ENCODE measurements at places on chromosomes 7 and 10.

- no peak for DNase-seq
These were observed 258.0 kb upstream of the HABP2 start for GRCh38 chr10:113294868-113295267.

DNA sequence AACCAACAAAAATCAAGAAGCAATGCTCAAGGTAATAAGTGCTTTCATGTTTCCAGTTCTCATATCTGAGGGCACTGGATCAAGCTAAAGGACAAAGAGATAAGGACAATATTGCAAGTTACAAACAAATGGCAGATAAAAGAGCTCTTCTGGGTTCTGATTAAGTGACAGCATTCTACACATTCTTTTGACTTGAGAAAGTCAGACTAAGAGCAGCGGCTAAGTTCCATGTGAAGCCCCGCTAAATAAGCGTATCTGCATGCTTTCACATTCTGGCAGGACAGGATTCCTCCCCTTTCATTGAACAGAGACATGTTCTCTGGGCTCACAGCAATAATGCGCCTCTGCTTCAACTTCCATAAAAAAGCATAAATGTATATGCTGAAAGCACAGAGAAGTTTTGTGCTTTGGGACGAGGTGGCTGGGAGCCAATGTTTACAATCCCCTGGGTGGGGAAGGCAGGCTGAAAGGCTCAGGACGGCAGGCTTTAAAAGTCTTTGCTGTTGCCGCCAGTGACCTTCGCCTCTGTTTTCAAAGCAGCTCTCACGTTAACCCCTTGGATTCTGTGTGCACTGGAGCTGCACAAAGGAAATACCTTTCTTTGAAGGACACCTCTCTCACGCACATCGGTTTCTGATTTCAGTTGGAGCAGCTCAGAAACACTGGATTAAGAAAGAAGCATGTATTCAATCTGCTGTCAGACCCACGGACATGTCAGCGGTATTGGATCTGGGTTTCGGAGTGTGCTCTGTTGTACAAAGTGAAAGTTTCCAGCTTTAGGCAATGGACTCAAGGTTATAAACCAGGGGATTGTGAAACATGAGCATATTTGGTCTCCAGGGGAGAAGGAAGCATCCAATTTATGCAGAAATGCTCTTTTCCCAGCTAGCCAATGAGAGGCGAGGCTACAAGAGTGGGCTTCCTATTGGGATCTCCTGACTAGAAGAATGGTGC is 105.4 kb upstream of the FAM133B start:
- DNase-seq, result no peak

DNA sequence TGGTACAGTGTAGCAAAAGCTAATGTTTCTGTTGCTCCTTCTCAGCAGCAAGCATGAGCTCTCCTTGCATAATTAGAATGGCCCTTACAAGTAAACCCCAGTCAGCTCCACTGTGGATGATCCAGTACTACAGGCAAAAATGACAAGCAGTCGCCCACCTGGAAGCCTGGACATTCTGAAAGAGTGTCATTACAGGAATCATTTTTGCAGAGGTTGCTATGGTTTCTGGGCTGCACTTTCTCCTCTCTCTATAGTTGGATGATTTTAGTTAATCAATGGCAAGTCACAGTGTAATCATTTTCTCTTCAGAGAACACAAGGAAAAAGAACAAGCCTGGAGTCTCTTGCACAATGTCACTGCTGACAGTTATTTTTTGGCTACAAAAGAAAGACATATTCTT is 102.9 kb upstream of the MYO3A start:
- DNase-seq, result no peak

DNA sequence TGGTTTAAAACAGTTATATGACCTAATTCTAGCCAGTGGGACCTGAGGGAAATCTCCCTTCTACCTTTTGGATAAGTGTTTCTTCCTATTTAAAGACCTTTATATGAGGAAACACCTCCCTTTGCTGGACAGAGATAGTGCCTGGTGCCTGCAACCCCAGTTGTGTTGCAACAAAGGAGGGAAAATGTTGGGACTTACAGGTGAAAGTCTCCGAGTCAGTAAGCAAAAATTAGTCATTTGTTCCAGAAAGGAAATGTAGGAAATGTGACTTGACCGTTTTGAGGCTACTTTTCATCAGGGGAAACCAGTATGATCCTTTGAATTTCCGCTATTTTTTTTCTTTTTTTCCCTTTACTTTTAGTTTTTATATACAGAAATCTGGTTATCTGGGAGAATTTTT is 165.5 kb downstream of the DKK1 start:
- DNase-seq, result no peak

- no peak for DNase-seq
These were observed 966 bp downstream of the FBH1 start for GRCh38 chr10:5891009-5891408.

GRCh38 chr7:31123726-31124125 is 71.6 kb downstream of the ADCYAP1R1 start:
- no peak for DNase-seq

GRCh38 chr7:157378390-157378789 is 41.6 kb downstream of the DNAJB6 start:
- no peak for DNase-seq

- DNase-seq, result no peak
These were observed 30.8 kb downstream of the SLC37A3 start for GRCh38 chr7:140367528-140367927.

DNA sequence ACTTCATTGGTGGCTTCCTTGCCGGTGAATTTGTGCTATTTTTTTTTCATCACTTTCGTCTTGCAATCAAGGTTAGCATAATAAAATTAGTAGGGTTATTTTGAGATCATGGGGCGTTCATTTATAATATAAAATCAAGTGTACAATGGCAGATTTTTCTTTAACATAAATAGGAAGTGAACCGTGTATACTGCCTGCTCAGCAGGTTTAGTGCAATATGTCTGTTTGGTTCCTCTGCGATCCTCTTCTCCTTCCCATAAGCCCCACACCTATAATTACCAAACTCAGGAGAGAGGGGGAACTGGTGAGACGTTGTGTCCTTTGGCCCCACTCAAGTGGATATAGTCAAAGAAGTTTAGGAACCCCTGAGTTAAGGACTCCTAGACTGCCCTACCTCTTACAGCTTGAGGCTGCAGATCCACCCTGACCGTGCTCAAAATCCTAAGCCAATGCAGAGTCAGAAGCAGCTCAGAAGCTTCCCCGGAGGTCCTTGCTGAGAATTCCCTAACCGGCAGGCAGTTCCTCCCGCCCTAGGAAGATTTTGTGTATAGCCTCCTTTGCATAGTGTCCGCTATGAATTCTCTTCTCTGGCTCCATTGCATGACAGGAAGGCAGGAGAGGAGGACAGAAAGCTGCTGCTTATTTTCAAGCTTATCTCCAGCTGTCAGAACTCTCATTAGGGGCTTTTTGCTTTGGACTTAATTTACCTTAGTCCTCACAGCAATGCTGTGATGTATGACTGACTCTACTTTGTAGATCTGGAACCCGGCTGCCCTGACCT is 41.5 kb downstream of the PYROXD2 start:
- DNase-seq, result no peak

DNA sequence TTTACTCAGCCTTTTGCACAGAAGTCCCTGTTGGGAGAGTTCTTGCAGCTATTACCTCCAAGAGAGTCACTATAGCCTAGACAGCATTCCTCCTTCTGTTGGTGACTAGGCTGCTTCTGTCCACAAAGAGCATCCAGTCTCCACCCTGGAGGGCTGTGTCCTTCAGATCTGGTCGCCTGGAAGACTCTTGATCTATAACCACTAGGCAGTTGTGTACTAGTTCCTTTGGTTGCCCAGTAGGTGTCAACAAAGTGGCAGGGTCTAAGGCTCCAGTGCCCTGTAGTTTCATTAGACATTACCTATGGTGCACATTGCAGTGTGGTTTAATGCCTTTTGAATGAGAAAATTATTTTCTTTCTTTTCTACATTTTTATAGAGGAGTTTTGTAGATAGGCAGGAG is 11.3 kb upstream of the AKR1C2 start:
- DNase-seq, result no peak

DNA sequence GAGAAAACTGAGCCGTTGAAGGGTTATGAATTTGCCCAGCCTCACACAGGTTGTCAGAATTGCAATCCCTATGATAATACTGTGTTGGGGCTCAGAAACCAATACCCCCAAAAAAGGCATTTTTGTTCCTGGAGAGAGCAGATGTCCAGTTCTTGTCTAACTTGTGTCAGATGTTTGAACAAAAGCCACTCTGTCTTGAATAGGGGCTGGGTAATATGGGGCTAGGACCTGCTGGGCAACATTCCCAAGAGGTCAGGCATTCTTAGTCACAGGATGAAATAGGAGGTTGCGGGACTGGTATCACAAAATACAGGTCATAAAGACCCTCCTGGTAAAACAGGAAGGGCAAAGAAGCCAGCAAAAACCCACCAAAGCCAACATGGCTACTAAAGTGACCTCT is 482.1 kb downstream of the IPMK start:
- no peak for DNase-seq

- DNase-seq, result no peak
These were observed 68.3 kb downstream of the SNX13 start for GRCh38 chr7:17871815-17872533.

DNA sequence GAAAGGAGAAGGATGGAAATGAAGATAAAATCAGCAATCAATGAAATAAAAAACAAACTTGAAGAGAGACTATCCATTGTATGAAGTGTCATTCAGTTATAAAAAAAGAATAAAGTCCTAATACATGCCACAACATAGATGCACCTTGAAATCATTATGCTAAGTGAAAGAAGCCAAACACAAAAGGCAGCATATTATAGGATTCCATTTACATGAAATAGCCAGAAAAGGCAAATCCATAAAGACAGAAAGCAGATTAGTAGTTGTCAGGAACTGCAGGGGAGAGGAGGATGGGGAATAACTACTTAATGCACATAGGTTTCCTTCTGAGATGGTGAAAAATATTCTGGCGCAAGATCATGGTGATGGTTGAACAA is 6.6 kb upstream of the PON1 start:
- no peak for DNase-seq

DNA sequence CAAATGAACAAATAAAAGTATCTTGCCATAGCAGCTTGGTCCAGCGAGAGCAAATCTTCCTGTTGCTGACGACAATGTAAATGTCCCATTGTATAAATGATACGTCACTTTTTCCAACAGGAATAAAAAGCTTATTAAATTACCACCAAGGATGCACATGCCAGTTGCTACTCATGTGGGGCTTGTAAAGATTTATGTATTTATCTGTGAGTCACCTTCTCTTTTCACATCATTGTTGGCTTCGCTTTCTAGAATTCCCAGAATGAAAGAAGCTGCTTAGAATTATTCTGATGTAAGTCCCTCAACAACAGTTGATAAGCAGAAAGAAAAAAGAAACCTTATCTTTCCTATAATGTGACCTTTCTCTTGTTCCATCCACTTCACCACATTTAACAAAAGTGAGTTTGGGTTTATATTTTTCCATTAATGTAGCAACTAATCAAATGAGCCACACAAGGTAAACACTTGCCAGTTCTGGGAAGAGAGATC is 22.4 kb downstream of the DNAJC12 start:
- no peak for DNase-seq

DNA sequence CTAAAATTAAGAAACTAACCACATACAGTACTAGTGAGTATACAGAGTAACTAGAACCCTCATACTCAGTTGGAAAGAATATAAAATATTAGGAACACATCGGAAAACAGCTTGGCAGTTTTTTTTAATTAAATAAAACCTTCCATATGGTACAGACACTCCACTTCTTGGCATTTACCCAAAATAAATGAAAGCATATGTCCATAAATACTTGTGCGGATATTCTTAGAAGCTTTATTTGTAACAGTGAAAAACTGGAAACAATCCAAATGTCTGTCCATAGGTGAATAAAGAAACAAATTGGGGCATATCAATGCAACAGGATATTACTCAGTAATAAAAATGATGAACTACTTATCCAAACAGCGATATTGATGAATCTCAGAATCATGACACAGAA is 410.0 kb downstream of the HTR7 start:
- no peak for DNase-seq

DNA sequence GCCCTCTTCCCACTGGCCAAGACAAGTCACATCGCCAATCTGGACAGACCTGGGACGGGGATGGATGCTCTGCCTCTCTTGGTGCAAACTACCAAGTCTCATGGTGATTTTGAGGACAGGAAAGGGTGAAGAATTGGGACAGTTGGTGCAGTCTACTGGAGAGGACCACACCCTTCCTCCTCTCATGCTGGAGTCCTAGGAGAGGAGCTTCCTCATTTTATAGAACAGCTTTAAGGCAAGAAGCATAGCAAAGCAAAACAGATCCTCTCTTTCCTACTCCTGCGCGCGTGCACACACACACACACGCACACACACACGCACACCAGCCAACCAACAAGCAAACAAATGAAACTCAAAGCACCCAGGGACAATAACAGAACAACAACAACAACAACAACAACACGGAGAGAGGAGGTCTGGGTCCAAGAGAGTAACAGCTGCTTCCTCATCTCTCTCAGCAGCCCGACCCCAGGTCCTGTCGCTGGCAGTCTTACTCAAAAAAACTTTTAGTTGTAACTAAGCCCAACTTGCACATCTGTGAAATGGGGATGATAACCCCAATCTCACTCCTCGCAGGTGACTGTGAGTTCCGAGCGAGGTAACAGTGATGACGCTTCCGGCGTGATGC is 83.4 kb downstream of the TMEM178B start:
- no peak for DNase-seq

DNA sequence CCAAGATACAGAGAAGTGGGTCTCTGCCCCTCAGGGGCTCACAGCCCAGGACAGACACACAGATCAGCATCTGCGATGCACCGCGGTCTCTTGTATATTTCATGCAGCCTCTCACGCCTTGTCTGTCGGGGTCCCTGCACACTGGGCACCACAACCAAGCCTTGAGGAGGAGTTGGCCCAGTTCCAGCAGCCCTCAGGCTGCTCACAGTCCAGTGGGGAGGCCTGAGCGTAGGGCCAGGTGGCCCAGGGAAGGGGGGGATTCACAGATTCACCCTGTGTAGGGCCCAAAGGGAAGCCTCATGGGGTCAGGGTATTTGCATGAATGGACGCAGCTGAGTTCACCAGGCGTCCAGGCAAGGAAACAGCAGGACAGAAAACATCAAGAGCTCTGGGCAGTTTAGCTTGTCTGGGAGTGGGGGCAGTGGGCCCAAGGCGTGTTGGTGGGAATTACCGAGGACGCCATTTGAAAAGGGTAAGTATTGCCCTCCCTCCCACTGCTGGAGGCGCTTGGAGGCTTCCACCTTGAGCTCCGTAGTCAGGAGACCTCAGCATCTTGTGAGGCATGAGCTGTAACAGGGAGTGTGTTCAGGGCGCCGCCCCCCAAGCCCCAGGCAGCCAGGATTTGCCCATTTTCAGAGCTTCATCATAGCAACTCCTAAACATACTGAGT is 129.1 kb upstream of the CHST15 start:
- DNase-seq, result no peak

- DNase-seq, result no peak
These were observed 143.0 kb upstream of the HPS1 start for GRCh38 chr10:98589691-98590090.

GRCh38 chr10:58282615-58283014 is 13.7 kb downstream of the CISD1 start:
- no peak for DNase-seq

- DNase-seq, result no peak
These were observed 55.6 kb upstream of the LBX1 start for GRCh38 chr10:101284744-101285463.

DNA sequence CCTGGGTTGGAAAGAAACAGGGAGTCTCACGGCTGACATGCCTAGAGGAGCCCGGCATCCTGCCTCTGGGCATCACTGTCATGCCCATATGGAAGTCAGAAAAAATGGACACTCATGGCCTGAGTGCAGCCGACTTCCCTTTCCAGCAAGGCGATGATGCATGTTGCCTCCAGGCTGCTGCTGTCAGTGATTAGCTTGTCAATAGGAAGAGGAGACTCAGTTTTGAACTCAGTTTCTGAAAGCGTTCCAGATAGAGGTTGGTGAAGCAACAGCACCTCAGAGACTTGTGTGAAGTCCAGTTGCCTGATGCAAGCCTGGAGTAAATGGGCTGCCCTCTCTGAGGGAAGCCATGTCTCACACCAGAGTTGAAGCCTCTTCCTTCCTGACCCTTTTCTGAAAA is 148.4 kb downstream of the TPST1 start:
- no peak for DNase-seq
